ENCODE measurements at places on chromosomes 13 and 19.

DNA sequence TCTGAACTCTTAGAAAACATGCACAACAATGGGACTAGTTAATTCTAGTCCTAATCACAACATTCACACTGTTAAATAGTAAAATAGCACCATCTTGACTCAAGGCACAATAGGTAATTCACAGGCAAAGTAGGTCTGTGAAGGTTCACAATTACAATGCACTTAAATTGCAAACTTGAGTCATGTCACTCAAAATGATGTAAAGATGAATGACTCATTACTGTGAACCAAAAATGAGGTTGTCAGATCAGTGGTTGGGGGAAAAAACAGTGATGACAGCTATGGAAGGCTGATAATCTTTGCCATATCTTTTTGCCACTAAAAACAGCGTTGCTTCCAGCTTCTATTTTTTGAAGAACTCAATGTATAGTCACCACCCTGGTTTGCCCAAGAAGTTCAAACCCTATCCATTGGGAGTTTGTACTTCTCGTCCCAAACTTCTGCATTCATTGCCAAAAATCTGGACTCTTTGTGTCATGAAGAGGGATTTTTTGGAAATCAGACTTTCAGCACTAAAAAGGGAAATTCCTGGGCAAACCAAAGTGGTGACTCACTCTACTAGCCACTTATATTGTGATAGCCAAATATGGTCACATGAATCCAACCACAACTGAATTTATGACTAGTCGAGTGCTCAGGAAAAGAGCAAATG lies 200.9 kb upstream of the TMTC4 start:
- DNase-seq, result peak; percentile 62

- no peak for DNase-seq
Observed at GRCh38 chr19:19597809-19598306, 20.6 kb downstream of the PBX4 start.

DNA sequence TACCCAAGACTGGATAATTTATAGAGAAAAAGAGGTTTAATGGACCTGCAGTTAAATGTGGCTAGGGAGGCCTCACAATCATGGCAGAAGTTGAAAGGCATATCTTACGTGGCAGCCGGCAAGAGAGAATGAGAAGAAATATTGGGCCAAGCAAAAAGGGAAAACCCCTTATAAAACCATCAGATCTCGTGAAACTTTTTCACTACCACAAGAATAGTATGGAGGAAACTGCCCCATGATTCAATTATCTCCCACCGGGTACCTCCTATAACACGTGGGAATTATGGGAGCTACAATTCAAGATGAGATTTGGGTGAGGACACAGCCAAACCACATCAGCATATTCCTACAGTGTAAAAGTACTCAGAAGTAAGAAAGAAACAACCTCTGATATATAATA lies 4.7 kb upstream of the KBTBD7 start:
- DNase-seq, result no peak

DNA sequence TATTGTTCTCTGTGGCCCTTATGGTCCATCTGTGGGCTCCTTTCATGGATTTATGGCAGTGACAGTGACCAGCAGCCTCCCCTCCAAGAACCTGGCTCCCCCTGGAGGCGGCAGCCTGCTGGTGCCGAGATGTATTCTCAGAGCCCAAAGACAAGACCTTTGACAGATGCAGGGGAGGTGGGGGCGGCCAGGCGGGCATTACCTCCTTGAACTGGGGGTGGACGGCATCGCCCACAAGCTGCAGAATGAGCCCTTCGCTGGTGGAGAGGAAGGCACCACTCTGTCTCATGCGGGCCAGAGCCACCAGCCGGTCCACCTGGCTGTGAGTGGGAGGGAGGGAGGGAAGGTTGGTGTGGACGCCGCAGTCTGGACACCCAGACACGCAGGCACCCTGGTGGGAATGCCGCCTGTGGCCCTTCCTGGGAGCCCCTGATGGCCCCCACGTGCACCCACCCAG lies 6.6 kb downstream of the ISOC2 start:
- no peak for DNase-seq

- no peak for DNase-seq
Observed at GRCh38 chr13:97390941-97391600, 42.9 kb upstream of the RAP2A start.

- DNase-seq, result no peak
Observed at GRCh38 chr13:75426421-75426820, 55.5 kb downstream of the TBC1D4 start.

DNA sequence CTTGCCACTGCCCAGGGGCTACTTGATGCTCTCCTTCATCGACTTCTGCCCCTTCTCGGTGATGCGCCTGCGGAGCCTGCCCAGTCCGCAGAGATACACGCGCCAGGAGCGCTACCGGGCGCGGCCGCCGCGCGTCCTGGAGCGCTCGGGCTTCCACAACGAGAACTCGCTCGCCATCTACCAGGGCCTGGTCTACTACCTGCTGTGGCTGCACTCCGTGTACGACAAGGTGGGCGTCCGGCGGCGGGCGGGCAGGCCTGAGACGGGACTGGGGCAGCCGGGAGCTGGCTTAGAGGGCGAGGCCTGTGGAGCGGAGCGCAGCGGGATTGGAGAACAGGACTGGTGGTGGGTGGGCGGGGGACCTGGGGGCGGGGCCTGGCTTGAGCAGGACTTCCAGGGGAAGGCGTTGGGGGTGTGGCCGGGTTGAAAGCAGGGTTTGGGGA lies 12.7 kb upstream of the PSMD8 start:
- no peak for DNase-seq

- no peak for DNase-seq
Observed at GRCh38 chr13:37602733-37603381, 4.3 kb upstream of the POSTN start.

DNA sequence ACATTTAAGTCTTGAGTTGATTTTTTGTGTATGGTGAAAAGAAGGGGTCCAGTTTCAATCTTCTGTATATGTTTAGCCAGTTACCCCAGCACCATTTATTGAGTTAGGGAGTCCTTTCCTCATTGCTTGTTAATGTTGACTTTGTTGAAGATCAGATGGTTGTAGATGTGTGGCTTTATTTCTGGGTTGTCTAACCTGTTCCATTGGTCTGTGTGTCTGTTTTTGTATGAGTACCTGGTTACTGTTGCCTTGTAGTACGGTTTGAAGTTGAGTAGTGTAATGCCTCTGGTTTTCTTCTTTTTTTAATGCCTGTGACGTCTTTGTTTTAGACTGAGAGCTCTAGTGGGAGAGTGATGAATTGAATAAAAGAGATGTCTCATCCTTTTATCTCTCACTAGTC lies 83.2 kb downstream of the NBEA start:
- no peak for DNase-seq

DNA sequence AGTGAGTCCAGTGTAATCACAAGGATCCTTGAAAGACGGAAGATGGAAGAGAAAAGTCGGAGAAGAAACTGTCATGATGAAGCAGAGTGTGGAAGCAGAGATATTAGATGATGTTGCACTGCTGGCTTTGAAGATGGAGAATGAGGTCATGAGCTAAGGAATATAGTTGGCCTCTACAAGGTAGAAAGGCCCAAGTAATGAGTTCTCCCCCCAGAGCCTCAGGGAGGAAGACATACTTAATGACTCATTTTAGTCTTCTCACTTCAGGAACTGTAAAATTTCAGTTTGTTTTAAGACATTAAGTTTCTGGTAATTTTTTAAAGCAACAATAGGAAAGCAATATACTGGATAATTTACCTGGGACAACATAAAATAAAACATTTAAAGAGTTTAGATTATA lies 1331.5 kb upstream of the PCDH20 start:
- no peak for DNase-seq

- DNase-seq, result no peak
Observed at GRCh38 chr13:111852725-111853518, 214.0 kb upstream of the SOX1 start.

DNA sequence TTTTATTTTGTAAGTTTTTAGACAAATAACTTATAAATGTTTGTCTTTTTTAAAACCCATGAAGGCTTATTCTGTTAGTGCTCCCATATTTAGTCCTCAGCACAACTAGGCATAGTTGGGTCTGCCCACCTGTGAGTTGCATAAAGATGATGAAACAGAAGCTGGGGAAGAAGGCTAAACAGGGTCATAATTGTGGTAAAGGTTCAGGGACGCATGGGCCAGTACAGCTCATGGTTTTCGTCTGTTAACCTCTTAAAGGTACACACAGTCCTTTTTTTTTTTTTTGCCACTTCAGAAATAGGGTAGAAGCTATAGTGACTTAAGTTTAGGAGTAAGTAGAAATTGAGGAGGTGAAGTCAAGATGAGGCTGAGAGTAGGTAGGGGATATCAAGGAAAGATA lies 58.3 kb downstream of the TM9SF2 start:
- DNase-seq, result no peak

GRCh38 chr19:14433554-14434501 lies 722 bp downstream of the PKN1 start:
- no peak for DNase-seq

DNA sequence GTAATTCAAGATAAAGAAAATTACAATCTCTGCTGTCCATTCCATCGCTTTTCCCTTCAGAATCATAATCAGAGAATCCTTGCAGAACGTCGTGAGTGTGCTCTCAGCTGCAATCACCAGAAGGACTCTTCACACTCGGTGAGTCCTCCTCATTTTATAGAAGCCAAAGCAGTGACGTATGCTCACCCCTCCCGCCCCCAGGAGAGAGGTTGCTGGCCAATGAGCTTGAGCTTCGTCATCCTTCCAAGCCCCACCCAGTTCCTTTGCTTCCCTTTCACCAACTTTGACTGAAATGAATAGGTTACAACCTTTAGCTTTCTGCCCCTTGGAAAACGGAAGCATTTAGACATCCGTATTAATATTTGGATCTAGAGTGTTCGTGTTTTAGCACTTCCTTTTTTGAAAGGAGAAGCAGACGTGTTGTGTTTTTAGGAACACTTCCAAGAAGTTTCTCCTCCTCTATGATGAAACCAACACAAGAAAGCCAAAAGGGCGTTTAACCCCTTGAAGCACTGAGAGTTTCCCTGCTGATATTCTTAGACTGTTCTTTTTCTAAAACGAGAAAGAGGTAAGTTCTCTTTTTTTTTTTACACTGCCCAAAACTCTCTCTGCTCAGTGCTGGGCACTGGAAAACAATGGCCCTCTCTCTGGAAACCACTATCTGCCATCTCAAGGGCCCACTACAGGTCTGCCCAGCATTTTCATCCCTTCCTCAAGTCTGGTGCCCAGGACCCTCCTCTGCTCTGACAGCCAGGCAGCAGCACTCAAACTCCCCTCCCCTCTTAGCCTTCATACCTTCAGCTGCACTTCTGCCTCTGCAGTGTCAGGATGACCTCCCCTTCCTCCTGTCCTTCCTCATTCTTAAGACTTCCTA lies 44.3 kb upstream of the CEACAM21 start:
- DNase-seq, result no peak

DNA sequence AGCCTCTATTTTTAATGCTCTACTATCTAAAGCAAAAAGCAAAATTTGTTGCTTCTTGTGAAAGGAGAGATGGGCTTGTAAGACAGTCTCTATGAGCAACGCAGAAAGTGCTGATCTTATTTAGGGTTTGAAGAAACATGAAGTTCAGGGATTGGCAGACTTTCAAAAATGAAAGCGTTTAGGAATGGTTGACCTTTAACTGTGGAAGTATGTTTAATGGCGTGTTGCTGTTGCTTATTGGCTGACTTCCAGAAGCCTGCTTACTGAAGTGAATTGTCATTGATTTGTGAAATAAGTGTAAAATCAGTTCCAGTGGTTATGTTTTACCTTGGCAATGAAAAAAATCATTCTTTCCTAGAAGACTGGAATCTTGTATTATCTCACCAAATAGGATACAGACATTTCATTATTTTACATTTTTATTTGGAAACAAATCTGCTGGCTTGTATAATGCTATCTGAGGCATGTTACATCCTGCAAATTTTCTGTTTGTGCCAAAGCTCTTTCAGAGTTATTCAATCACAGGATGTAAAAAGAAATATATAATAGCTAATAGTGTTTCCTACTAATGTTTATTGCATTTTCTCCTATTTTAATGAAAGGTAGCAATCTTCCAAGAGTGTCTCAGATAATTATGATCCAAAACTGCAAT lies 221.3 kb upstream of the SLITRK6 start:
- no peak for DNase-seq

DNA sequence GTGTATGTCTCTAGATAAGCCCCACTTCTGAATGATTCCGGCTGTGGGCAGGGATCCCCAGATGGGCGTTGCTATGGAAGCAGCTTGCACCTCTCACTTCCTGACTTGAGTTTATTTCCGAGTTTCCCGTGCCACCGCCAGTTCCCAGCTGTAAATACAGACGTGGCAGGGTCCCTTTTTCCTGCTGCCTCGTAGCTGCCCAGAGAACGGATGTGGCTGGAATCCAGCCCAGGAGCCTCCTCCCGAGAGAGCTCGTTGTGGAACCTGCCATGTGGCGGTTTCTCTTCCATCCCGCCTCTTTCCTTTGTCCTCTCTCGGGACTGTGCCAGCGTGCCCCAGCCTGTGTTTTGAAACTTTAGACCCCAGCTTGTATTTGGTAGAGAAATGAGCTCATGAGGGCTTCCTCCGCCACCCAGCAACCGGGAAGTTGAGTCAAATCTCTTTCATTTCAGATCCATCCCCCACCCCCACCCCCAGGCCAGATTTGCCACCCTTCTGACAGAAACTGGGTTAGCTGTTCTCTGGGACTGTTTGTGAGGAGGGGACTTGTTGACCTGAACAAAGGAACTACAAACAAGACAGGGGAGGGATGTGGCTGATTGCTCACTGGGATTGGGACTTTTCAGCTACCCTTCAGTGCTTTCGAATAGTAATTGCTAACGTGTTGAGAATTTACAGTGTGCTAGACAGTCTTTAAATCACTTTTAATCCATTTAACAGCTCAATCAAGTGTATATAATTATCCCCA lies 96.6 kb downstream of the SIPA1L3 start:
- peak; percentile 98 for DNase-seq

DNA sequence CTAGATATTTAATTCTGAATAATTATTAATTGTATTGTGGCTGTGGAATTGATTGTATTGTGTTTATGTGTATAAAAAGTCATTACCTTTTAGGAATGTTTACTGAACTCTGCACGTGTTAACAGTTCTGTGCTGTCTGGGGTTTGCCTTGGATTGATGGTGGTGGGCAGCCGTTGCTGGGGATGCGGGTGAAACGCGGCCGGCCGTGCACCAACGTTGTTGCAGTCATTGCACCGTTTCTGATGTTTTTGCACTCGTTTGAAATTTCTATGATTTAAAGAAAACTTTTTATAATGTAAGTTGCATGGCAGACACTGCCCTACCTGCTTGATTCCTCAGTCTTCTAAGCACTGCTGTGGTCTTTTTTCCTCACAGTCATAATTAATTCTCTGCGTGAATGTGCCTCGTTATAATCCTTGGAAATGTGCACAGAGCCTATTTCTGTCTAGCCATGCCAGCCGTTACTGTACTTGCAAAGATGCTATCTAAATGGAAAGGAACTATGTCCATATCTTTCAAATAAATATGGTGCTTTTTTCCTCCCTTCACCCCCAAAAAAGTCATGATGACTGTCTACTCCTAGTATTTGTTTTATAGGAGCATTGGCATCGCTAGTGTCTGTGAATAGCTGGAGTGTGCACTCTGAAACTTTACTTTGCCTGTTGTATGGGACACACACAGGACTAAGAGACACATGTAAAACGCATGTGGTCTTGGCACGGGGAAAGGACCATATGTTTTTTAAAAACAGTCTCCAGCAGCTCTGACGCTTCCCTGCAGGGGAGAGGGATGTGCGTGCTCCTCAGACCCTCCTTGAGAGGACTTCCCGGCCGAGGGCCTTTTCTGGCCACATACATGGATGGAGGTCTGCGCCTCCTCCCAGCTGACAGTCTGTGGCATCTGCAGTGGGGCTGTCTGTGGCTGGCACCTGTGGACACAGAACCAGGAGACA lies 40.7 kb upstream of the MCF2L start:
- DNase-seq, result no peak

GRCh38 chr19:51070334-51071094 lies 5.6 kb upstream of the KLK13 start:
- DNase-seq, result no peak

All from HS-27A (cell line).